HS-27A (cell line): ENCODE measurements at places on chromosomes 11 and 22.

GRCh38 chr22:30890686-30891442, 77.7 kb downstream of the MORC2 start:
- no peak for DNase-seq

GRCh38 chr11:78840623-78841022, 266.0 kb upstream of the NARS2 start:
- no peak for DNase-seq

GRCh38 chr11:61747192-61747966, 5.1 kb upstream of the MYRF start:
- peak; percentile 24 for DNase-seq

DNA sequence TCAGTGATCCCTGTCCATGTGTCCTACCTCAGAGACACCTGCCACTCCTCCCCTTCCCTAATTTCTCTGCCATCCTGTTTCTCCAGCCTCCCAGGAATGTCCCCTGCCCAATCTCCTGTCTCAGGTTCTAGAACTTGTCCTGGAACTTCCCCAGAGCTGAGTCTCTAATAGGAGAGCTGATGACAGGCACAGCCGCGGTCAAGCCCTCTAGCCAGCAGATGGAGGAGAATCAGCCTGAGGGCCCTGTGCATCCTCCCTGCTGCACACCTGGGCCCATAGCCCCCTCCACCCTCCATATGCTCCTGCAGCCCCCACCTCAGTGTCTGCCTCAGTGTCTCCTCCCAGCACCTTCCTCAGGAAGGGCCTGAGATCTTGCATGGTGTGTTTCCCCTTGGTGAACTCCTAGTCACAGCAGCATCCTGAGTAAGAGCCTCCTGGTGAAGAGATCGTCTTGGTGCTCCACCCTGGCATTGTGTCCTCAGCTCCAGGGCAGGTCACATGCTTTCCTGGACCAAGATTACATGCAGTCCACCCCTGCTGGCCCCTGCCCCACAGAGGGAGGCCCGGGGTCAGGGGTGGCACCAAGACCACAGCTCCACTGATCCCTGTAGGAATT, 43.9 kb upstream of the VPREB1 start:
- DNase-seq, result no peak

GRCh38 chr11:36822829-36823228, 224.8 kb upstream of the RAG2 start:
- DNase-seq, result no peak
